Activated CD4-positive, alpha-beta T cell treated with anti-CD3 and anti-CD28 coated beads for 36 hours (primary cell): ENCODE measurements at places on chromosomes 2 and 18.

- no peak for DNase-seq
These were observed 546.7 kb downstream of the EPHA4 start for GRCh38 chr2:221025398-221025797.

- DNase-seq: no peak
These were observed 45.3 kb downstream of the IMPA2 start for GRCh38 chr18:12026562-12026961.

GRCh38 chr18:48031641-48032040 lies 101.2 kb upstream of the SMAD2 start:
- no peak for DNase-seq

- peak; percentile 20 for DNase-seq
These were observed 201.7 kb upstream of the CXCR4 start for GRCh38 chr2:136319651-136320050.

GRCh38 chr2:204329532-204329931 lies 215.7 kb upstream of the PARD3B start:
- DNase-seq: no peak

- no peak for DNase-seq
These were observed 752 bp upstream of the BAZ2B start for GRCh38 chr2:159617100-159617499.

DNA sequence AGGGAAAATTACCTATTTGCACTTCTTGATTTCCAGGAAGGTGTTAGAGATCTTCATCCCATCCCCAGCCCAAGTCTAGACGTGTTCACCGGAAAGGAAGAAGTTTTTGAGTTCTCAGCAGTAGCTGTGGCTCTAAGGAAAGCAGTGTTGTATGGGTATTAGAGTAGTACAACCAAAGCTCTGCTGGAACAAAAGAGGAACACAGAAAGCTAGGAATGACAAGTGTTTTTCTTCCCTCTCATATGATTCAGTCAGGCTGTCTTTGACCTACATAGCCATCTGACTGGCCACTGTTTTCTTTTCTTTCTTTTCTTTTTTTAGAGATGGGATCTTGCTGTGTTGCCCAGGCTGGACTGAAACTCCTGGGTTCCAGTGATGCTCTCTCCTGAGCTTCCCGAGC lies 82.7 kb upstream of the SLC39A10 start:
- DNase-seq: no peak

DNA sequence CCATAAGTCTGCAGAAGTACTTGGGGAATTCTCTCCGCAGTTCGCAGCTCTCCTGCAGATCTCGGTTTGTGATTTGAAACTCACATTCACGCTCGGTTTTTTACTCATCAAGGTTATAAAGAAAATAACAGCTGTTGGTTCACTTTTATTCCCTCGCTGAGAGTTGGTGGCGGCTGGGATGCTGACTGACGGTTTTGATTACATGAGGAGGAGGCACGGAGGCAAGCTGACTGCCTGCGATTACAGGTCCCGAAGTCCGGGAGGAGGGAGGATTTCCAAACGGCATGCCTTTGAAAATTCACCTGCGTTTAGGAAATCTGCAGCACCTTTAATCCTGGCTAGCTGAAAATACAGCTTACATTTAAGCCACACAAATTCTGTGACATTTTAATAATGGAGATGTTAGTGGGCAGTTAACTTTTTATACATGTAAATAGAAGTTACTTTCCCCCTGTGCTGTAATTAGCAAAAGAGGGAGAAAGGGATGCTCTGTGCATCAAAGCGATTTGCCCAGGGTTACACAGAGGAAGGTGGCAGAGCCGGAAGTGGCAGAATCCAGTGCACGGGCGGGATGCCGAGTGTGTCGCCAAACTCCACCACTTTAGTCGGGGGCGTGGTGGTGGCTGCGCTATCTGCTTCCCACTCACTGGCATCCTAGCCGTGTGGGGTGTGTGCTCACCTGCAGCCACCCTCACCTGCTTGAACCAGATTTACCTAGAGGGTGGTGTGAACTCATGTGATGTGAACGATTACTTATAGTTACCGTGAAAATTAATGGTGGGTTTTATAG lies 14.7 kb downstream of the AGAP1 start:
- no peak for DNase-seq

DNA sequence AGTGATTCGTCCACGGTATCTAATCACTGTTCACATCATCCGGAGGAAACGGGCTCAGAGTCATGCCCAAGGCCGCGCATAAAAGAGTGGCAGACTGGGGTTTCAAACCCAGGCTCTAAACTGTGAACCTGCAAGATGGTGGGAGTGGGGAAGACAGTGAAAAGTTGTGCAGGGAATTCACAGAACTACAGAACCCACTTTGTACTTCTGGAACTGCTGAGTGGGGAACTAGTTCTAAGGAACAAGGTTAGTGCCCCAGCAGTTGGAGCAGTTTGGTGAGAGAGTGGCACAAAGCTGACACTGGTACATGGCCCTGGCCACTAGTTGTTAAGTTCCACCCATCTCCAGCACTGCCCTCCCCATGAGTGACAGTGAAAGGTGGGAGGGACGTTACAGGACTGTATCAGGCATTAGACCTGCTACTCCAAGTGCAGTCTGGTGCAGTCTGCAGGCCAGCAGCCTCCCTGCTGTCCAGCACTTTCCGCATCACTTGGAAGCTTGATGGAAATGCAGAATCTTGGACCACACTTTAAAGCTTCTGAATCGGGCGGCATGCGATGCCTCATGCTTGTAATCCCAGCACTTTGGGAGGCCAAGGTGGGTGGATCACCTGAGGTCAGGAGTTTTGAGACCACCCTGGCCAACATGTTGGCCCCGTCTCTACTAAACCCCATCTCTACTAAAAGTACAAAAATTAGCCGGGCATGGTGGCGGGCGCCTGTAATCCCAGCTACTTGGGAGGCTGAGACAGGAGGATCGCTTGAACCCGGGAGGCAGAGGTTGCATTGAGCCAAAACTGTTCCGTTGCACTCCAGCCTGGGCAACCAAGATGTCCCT lies 47.3 kb downstream of the C2orf42 start:
- peak; percentile 70 for DNase-seq

- DNase-seq: no peak
These were observed 112.3 kb downstream of the MEP1B start for GRCh38 chr18:32301976-32302743.

DNA sequence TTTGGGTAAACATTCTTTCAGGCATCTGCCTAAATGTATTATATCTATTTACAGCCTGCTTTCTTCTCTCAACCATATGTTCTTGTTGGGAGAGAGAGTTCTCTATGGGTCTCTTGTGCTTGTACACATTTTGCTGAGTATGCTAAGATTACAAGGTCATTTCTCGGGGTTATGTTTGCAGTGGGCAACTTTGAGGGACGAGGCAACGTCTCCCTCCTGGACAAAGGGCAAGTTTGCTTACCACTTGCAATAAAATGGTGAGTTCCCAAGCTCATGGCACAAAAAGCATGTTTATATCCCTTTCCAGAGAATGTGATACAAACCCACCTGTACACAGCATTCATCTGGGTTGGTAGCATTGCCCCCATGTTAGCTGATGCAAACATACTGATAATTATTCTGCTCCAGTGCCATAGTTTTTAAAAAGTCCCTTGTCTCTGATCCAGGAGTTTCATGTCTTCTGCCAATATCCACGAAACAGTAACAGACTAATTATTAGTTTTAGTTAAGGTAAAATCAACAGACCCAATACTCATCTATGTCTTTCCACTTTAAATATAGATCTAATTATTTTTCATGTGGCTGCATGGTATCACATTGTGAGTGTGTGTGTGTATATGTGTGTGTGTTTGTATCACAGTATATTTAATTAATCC lies 84.2 kb upstream of the MAPK4 start:
- DNase-seq: no peak

DNA sequence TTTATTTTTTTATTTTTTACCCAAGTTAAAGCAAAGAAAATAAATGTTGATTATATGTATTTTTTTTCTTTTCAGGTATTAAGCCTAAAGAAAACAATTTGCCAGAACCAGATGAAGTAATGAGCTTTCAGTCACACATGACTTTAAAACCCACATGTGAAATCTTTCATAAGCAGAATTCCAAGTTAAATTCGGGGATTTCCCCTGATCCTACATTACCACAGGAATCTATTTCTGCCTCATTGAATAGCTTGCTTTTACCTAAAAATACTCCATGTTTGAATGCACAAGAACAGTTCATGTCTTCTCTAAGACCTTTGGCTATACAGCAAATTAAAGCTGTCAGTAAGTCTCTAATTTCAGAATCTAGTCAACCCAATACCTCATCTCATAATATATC lies 26.6 kb downstream of the GEN1 start:
- DNase-seq: no peak

- DNase-seq: no peak
These were observed 102.5 kb downstream of the SP3 start for GRCh38 chr2:173862612-173863217.

- no peak for DNase-seq
These were observed 72.2 kb downstream of the DSC3 start for GRCh38 chr18:30970196-30970816.
